ENCODE measurements at places on chromosomes 1 and 21. TPM values are rescaled to one million over a fixed set of nuclear protein-coding genes. Genes with fewer than 3 reads are reported as not detected.

Gene MPZ
- 0.30 TPM for total RNA-seq

Gene DYNLT5
- not detected for total RNA-seq

Gene CD55
- 93.7 TPM for total RNA-seq

Gene ACTL8
- total RNA-seq: 1.4 TPM

Gene FHAD1
- 0.29 TPM for total RNA-seq
